Large intestine (tissue), 12 donors: ENCODE measurements at places on chromosomes 2 and 18. TPM values are rescaled to one million over a fixed set of nuclear protein-coding genes. Genes with fewer than 3 reads are reported as not detected.

ZBTB7C gene
- 1.7 TPM for polyA plus RNA-seq

CACNB4 gene
- 1.8 TPM for polyA plus RNA-seq

FAM110C gene
- polyA plus RNA-seq, result 20.0 TPM

CKAP2L gene
- polyA plus RNA-seq, result 6.2 TPM

SIGLEC15 gene
- 2.0 TPM for polyA plus RNA-seq

FAM124B gene
- polyA plus RNA-seq, result 1.8 TPM

PKDCC gene
- 247 TPM for polyA plus RNA-seq

TCF7L1 gene
- 23.1 TPM for polyA plus RNA-seq

GPR55 gene
- 0.63 TPM for polyA plus RNA-seq

ZNF516 gene
- polyA plus RNA-seq, result 18.4 TPM

REEP1 gene
- 36.9 TPM for polyA plus RNA-seq

NDC80 gene
- polyA plus RNA-seq, result 11.8 TPM

FLACC1 gene
- polyA plus RNA-seq, result 0.76 TPM

KLHL30 gene
- 0.12 TPM for polyA plus RNA-seq

ACMSD gene
- polyA plus RNA-seq, result 0.34 TPM
